Activated CD4-positive, alpha-beta T cell treated with anti-CD3 and anti-CD28 coated beads, Interleukin-2, amount 50 U/mL, for 1 hour (primary cell): ENCODE measurements at places on chromosomes 16 and 17.
A peak's percentile ranks its signal among the peaks of the same experiment; 100 is the strongest.

- no peak for DNase-seq
These were observed 160.0 kb downstream of the MRM1 start for GRCh38 chr17:36761203-36761950.

- no peak for DNase-seq
These were observed at the start of gene SDK2 for GRCh38 chr17:73644145-73645049. Gene SDK2, minus strand, starts transcription at chr17:73644445. Its CDS starts 357 bp downstream, at chr17:73644088.

DNA sequence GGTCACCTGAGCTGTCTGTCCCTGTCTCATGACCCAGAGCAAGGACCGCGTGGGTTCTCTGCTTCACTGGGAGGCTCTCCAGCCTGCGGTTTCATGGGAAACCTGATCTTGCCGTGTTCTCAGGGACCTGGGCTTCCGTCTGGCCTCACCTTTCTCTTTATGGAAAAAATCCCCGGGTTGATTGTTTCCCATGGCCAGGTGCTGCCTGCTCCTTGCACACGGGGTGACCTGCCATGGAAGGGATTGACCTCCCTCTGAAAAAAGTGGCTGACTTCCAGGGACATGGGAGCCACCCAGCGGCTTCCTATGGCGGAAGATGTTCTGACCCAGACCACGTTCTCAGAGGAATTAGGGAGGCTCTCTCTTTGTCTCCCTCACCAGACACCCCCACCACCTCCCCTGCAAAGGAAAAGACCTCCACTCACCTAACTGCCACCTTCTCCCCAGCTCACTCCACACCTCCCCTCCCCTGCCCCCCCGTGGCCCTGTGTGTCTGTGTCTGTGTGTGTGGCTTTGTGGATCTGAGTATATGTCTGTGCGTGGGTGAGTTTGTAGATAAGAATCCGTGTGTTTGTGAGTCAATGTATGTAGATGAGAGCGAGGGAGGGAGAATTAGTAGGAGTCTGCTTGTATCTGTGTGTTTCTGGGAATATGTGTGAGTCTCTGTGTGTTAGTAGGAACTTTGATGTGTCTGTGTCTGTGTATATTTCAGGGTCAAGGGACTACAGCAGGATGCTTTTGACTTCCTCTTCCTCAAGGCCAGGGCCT is 154.6 kb downstream of the NTN1 start:
- DNase-seq: no peak

- no peak for DNase-seq
These were observed 30.9 kb downstream of the PRPSAP2 start for GRCh38 chr17:18888766-18889290.

DNA sequence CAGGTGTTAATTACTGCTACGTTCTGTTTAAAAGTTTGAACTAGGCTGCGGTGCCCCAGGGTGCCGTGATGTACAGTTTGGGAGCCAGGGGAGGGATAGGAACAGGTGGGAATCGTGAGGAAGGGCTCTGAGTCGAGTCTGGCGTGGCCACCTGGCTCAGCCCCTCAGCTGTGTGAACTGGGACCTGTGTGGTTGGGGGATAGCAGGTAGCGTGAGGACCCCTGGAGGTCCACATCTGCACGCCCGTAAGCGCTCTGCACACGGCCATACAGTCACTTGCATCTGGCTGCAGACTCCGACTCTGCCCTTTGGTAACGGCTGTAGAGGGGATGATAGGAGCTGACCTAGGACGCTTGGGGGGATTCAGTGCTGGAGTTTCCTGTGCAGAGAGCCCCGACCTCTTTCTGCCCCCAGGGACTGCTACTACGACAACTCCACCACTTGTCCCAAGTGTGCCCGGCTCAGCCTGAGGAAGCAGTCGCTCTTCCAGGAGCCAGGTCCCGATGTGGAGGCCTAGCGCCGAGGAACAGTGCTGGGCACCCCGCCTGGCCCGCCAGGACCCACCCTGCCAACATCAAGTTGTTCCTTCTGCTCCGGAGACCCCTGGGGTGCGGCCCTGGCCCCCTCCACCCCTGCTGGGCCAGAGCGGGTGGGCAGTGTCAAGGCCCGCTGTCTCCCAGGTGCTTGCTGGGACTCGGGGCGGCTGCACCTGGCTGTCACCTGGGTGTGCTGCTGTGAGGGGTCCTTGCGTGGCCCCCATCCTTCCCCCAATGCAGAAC is 17.1 kb downstream of the DEF8 start:
- no peak for DNase-seq

GRCh38 chr16:25895380-25895779 is 203.6 kb downstream of the HS3ST4 start:
- DNase-seq: no peak

DNA sequence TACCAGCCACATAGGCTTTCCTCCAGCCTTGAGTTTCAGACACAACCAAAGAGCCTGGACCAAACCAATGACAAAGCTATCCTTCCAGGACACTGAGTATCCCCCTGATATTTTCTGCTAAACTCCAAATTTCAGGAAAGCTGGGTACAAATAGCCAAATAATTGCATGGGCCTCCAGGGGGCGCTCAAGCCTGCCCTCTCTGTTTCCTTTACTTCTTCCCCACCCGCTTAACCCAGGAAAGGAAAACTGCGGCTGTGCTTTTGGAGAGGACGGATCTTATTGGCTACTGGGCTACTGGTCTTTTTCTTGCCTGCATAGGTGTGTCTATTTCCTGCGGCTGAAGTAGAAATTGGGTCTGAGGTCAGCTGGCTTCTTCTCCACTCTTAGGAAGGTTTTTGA is 30.1 kb downstream of the GNGT2 start:
- peak; percentile 68 for DNase-seq

DNA sequence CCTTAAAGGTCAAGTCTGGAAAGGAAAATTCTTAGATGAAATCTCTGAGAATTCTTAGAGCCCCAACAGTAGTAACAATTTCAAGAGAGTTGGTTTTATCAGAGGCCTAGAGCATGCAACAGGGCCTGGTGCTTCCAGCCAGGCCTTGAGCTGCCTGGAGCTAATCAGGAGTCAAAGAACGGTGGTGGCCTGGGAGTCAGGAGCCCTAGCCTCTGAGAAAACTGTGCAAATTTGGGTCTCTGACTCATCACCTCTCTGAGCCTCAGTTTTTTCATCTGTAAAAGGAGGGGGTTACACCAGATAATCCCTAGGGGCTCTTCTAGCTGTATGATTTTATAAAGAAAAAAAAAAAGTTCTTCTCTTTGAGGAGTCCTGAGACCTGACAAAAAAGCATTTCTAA is 227.3 kb upstream of the RPL38 start:
- no peak for DNase-seq

DNA sequence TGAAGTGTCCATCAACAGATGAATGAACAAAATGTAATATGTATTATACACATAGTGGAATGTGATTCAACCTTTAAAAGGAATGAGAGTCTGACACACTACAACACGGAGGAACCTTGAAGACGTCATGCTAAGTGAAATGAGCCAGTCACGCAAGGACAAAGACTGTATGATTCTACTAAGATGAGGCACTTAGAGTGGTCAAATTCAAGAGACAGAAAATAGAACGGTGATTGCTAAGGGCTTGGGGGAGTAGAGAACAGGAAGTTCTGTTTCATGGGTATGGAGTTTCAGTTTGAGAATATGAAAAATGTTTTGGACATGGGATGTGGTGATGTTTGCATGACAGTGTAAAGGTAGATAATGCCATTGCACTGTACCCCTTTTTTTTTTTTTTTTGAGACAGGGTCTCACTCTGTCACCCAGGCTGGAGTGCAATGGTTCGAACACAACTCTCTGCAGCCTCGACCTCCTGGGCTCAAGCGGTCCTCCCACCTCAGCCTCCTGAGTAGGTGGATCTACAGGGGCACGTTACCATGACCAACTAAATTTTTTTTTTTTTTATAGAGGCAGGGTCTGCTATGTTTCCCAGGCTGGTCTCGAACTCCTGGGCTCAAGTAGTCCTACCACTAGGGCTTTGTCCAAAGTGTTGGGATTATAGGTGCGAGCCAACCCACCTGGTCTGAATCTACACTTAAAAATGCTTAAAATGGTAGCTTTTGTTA is 2.9 kb upstream of the CCDC102A start:
- DNase-seq: no peak

GRCh38 chr16:456891-457483 is 31.5 kb downstream of the RAB11FIP3 start:
- no peak for DNase-seq

DNA sequence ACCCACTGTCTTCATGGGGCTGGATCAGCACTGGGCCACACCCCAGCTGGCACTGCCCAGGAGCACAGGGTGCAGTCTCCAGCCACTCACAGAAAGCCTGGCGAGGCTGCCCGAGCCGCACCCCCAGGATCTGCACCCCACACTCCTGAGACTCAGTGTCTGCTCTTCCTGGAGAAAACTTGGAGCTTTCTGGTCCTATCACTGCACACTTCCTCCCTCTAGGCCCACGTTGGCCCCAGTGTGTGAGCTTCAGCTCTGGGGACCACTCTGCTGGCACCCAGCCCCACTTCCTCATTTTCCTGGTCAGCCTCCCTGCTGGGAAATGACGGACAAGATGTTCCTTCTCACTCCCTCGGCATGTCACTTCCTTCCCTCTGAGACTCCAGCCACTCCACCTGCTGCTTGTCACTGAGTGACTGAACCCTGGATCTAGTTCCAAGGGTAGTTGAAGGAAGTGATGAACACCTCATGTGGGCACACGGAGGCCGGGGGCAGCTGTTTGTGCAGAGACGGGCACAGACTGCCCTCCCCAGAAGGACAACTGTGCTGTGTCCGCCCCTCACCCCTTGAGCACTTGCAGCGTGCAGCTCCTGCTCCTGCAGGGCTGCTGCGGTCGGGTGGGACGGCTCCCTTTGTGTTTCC is 29.0 kb downstream of the ZC3H18 start:
- no peak for DNase-seq

DNA sequence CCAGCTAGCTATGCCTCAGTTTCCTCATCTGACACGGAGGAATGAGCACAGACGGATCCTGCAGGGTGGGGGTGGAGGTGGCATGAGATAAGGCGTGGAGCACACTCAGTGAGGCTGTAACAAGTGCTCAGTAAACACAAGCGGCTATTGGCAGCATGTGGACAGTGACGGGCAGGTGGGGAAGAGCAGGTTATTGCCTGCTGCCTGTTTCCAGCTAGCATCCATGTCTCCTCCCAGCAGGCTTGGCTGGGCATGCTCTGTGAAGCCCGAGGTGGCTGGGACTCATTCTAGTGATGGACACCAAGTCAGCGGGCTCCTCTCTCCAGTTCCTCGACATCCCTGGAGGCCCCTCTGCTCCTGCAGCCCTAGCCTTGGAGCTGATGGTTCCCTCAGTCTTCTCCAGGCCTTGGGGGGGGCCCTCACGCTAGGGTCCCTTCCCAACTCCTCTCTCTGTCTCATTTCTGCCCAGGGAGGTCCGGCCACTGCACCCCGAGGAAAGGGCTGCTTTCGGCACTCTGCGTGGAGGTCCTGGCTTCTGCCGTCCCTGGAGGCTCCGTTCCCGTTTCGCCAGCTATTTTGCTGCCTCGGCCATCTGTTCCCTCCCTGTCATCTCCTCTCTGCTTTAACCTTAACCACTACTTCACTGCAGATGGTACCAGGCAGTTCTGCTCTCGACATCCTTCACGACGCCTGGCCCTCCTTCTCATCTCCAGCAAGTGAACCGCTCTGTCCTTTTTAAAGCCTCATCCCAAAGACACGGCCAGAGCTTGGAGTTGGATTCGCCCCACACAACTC is 6.2 kb downstream of the RTN4RL1 start:
- DNase-seq: no peak

GRCh38 chr17:81553018-81553615 is 964 bp upstream of the FAAP100 start:
- peak; percentile 76 for DNase-seq

- no peak for DNase-seq
These were observed 12.5 kb downstream of the FAHD1 start for GRCh38 chr16:1839554-1839953.

GRCh38 chr17:5118219-5118618 is 2.4 kb downstream of the USP6 start:
- no peak for DNase-seq

- no peak for DNase-seq
These were observed 310.0 kb downstream of the SOX9 start for GRCh38 chr17:72430611-72431432.

DNA sequence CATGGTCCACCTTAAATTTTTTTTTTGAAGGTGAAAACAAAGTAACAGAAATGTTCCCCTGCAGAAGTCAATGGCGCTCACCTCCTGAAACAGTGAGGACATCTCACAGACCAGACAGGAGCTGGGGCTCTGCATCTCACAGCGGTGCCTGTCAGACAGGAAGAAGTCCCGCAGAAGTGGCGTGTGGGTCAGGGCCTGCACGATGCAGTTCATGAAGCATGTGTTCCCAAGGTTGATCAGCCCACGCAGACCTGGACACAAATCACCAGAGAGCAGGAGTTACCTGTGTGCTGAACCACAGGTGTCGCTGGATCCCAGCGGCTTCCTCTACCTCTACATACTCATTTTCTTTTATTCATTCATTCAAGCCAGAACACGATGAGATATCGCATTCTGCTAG is 24.9 kb downstream of the USP22 start:
- DNase-seq: no peak

GRCh38 chr16:66439051-66439730 is 12.1 kb downstream of the BEAN1 start:
- no peak for DNase-seq

GRCh38 chr16:83799336-83799735 is 8.4 kb upstream of the HSBP1 start:
- DNase-seq: no peak

- DNase-seq: no peak
These were observed 150.0 kb downstream of the MSI2 start for GRCh38 chr17:57406131-57406980.

- peak; percentile 68 for DNase-seq
These were observed 3.6 kb upstream of the WDR81 start for GRCh38 chr17:1720856-1721386.

DNA sequence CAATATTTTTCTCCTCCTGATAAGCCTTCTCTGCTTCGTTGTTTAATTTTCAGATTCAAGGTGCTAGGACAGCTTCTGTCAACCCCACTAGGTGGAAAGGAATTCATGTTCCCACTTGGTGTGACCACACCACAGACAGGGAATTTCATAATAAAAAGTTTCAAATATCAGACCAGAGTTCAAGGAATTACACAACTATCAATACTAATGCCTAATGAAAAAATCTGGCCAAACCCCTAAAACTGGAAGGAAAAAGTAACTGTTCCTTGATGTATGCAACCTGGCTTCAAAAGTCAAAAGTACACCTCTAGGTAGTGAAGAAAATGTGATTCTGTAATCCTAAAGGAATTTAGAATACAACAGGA is 87.8 kb upstream of the CORO6 start:
- no peak for DNase-seq

DNA sequence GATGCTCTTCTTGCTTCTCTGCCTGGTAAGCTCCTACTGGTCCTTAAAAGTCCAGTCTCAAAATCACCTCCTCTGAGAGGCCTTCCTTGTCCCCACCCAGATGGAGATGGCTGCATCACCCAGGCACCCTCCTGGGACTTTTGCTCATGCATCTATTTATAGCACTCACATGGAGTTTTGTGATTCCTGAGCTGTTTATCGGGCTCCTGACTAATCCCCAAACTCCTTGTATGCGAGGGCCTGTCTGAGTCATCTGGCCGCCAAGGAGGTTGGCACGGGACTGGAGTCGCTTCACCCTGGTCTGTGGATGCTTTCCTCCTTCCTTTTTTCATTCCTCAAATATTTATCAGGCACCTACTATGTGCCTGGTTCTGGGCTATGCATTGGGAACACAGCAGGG is 2.3 kb upstream of the MAP2K3 start:
- no peak for DNase-seq

GRCh38 chr16:25141648-25142047 is 30.1 kb downstream of the LCMT1 start:
- no peak for DNase-seq
